RPMI8226 (cell line): ENCODE measurements at places on chromosomes 1 and 21.

DNA sequence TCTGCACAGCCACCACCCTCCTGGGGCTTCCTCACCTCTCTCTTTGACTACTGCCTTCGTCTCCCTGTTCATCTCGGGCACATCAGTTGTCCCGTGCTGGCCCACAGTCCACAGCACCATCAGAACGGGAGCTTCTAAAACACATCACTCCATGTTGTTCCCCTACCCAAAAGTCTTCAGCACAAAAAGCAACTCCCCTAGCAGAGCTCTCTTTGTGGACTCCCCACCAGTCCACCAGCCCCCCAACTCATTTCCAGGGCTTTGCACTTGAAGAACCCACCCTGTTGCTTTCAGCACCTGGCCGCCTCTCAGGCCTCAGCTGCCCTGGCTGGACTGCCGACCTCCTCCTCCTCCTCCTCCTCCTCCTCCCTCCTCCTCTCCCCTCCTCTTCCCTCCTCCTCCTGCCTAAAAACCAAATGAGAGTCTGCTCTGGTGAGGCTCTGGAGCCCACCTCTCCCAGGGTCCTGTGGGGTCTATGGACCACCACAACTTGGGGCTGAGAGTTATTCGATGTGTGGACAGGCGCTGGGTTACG is 251.2 kb upstream of the VAMP3 start:
- no peak for DNase-seq

DNA sequence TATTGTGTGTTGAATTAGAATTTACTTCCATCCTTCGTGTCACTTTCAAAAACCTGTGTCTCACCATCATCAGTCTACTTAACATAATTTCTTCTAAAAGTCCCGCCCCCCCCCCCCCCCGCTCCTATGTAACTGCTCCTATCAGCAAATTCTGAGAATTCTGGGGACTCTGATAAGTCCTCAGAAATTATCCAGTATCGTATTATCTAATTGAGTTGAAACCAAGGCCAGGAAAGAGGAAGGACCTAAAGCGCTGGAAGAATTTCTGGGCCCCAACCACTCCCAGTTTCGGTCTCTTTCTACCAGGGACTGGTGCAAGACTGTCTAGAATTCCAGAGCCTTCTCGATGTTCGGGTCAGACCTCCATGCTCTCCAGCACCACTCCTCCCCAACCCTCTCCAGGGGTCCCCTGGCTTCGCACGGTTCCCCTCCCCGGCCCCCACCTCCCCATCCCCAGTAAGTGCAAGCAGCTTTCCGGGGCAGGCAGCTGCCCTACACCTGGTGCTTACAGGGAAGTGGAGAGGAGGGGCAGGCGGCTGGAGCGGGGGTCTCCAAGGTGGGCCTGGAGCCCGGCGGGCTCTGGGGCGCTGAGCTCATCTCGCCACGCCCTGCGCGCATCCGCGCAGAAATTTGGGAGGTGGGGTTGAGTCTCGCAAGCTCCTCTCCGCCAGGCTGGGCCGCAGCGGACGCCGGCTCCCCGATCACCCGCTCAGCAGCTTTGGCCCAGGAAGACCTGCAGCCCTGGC is 16.0 kb upstream of the ZNF496 start:
- DNase-seq = no peak

DNA sequence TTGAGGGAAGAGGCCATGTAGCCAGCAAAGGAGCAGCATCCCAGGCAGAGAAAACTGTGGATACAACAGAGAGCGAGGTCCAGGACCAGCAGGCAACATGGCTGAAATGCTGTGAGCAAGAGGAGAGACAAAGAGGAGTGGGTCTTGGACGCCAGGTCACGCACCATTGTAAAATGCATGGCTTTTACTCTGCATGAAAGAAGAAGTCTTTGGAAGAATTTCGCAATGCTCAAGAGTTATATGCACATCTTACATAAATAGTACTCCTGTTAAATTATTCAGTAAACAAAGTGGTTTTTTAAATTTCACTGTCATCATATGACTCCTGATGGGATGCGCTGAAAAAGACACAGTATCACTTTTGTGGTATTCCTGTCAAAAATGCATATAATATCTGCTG is 3.5 kb downstream of the CD244 start:
- DNase-seq = no peak

DNA sequence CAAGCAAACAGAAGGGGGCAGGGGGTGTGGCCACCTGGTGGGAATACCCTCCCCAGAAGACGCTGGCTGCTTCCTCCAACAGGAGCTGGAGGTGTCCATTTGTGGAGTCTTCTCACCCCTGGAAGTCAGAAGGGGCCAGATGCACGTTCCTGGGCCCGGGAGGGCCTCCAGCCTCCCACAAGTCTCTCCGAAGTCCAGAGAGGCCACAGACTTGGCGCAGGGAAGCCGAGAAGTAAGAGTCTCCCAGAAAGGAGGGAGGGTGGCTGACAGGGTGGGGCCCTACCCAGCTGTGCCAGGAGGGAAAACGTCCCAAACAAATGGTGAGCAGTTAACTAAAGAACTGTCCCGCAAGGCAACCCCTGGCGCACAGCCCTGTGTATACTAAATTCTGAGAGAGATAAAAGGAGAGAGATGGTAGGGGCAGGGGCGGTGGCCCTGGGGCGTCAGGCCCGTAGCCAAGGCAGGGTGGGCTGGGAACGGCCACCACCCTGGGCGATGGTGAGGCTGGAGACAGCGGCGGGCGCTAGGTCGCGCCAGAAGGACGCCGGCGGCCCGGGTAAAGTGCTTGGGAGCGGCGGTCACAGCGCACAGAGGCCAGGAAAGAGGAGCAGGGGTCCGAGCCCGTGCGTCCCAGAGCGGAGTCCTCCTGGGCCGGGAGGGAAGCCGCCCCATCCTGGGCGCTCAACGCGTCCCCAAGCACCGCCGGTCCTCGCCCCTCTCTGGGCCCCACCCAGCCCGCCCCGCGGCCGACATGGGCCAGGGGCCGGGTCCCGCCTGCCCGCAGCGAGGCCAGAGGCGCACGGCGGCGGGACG is 1.2 kb downstream of the CHD5 start:
- DNase-seq = no peak

DNA sequence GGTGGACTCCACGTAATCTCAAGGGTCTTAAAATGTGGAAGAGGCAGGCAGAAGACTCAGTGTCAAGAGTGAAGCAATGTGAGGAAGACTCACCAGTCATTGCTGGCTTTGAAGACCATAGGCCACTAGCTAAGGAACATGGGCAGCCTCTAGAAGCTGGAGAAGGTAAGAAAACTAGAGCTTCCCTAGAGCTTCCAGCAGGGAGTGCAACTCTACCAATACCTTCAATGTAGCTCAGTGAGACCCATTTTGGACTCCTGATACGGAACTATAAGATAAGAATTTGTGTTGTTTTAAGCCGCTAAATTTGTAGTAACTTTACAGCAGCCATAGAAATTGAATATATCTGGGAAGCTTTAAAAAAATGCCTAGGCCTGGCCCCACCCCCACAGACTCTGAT is 18.9 kb downstream of the METTL13 start:
- DNase-seq = no peak

DNA sequence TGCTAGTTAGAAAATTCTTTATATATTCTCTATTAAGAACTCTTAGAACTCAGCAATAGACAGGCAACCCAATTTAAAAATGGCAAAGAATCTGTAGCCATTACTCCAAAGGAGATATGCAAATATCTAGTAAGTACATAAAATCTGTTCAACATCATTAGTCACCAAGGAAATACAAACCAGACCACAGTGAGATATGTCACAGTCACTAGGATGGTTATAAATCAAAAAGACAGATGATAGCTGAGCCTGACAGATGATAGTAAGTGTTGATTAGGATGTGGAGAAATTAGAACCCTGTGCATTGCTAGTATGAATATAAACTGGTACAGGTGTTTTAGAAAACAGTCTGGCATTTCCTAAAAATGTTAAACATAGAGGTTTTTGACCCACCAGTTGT is 26.6 kb downstream of the SRSF11 start:
- no peak for DNase-seq

DNA sequence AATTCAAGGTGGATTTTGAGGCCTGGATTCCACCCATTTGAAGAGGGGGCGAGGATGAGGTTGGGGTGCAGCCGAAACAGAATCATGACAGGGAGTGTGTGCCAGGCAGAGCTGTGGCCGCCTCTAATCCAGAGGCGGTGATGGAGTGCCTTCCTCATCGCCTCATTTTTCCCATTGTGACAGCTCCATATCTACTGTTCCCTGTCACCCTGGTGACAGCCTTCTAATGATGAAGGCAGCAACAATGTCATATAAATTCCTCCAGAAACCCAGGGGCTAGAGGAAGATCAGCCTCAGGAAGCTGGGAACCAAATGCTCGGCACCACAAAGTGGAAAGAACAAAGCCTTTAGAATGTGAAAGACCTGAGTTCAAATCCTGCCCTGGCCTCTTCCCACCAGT is 42.0 kb downstream of the LRRN2 start:
- DNase-seq = no peak
